Kidney glomerular epithelial cell (primary cell): ENCODE measurements at places on chromosomes 2 and 18.

DNA sequence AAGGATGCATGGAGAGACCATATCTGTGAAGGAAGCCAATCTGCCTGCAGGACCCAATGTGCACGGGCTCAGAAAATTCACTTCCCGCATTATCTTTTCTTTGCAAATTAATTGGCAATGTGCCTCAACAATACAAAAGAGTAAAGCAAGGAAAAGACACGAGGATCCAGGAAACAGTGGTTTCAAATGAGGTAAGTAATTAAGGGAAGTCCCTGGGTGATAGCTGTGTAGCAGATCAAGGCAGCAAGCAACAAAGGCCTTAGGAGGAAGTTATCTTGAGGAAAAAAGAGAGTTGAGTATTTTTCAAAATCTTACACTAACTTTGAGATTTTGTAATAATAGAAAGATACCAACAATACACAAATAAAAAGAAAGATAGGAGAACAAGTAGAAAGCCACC lies 44.3 kb upstream of the TGIF1 start:
- no peak for DNase-seq

DNA sequence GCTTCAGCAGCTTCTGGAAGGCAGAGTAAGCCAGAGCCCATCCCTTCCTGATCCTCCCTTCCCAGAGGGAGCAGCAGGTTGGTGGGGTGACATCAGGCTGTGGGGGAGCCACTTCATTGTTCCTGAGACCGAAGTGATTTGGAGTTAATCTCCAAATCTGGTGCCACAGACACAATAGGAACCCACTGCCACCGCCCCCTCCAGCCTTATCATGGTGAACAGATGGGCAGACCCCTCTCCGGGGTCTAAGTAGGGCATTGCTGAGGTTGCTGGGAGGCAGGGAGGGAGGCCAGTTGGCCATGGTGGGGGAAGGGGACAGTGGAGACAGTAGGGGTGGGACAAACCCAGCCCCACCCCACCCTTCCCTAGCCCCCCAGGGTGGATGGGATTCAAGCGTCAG lies 25.6 kb upstream of the SLC35F6 start:
- no peak for DNase-seq

- DNase-seq: no peak
Observed at GRCh38 chr2:8433390-8433789, 248.5 kb upstream of the ID2 start.

GRCh38 chr2:85988914-85989270 lies 100.1 kb upstream of the ST3GAL5 start:
- no peak for DNase-seq

DNA sequence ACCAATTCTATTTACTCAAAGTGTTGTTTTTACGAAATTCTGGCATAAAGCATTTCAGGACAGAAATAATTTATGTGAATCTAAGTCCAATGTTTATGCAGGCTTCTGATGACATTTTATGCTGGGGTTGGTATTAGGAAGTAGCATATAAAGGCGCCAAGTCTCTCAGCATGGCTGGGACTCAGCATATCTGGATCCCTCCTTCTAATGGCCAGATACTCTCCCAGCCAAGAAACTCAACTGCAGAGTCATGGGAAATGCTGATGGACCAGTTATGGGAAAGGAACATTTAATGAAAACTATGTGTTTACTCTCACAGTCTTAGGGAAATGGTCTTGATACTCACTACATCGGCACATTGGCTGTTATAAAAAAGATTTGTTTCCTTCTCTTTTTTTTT lies 392.2 kb downstream of the ARHGAP15 start:
- DNase-seq: no peak
